HCT116 (cell line): ENCODE measurements at places on chromosomes 7 and 10. TPM values are rescaled to one million over a fixed set of nuclear protein-coding genes. Genes with fewer than 3 reads are reported as not detected.

GRCh38 chr10:317271-317769, 182.1 kb downstream of the ZMYND11 start:
- DNase-seq, result no peak

DNA sequence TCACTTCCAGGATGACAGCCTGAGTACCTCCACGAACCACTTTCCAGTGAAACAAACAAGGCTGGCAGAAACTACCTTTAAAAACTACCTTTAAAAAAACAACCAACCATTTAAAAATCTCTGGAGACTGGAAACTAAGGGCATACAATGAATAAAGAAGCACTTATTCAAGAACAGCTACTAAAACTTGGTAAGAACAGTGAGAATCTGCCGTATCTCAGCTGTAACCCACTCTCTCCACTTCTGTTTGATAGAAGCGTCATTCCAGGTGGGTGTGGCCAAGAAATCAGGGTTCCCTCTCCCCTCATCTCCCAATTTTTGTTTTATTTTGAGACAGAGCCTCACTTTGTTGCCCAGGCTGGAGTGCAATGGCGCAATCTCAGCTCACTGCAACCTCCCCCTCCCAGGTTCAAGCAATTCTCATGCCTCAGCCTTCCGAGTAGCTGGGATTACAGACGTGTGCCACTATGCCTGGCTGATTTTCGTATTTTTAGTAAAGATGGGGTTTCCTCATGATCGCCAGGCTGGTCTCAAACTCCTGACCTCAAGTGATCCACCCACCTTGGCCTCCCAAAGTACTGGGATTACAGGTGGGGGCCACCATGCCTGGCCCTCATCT, 158.8 kb upstream of the CHST15 start:
- DNase-seq, result no peak

DNA sequence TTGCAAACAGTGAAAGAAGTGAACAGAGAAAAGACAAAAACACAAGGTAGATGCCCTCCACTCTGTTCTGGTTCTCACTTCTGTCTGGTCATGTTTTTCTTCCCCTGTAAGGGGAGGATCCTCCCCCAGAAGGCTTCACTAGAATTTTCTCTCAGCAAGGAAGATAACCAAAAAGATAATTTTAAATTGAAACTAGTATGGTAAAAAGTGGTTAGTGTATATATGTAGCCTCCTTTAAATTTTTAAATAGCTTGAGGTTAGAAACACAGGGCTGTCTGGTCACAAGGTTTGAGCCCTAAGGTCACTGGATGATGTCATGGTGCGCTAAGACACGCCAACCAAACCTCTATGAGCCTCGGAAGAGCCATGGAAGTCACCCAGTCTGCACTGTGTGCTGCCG, 5.6 kb upstream of the PKD1L1 start:
- no peak for DNase-seq

- DNase-seq, result no peak
Measured at GRCh38 chr10:113498997-113499396, 53.9 kb upstream of the HABP2 start.

DNA sequence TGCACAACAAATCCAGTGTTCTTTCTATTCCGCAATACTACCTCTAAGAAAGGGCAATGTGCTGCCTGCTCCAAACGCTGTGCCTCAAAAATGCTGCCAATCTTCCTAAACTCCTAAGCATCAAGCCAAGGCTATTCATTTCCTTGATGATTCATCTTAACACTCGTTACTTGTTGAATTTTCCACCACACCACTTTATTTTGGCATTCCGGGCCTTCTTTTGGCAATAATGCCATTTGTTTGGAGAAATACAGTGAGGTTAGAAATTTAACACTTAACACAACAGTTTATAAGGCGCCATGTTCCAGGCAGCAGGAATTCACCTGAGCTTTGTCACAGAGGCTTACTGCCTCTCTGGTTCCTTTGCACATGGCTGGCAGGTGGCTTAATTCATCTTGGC, 82.6 kb upstream of the ABCB5 start:
- no peak for DNase-seq

GRCh38 chr7:155265144-155265543, 32.5 kb upstream of the INSIG1 start:
- DNase-seq, result no peak

GRCh38 chr10:101450277-101451080, 96.5 kb downstream of the BTRC start:
- DNase-seq, result no peak

DNA sequence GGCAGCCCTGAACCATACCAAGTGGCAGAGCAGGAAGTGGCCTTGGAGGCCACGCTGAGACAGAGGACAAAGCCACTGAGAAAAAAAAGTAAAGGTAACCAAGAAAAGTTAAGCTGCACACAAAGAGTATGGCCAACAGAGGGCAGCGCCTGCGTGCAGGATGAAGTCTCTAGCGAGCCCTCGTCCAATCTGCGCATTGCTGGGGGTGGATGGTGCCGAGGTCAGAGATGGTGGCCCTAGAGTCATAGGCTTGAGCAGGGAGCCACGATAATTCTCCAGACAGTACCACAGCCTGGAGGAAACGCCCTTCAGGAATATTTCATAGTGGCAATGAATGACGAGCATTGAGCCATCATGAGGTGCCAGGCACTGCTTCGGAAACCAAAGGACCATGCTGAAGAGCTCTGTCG, 9.7 kb downstream of the ATP6V0E2 start:
- DNase-seq, result peak; percentile 37

DNA sequence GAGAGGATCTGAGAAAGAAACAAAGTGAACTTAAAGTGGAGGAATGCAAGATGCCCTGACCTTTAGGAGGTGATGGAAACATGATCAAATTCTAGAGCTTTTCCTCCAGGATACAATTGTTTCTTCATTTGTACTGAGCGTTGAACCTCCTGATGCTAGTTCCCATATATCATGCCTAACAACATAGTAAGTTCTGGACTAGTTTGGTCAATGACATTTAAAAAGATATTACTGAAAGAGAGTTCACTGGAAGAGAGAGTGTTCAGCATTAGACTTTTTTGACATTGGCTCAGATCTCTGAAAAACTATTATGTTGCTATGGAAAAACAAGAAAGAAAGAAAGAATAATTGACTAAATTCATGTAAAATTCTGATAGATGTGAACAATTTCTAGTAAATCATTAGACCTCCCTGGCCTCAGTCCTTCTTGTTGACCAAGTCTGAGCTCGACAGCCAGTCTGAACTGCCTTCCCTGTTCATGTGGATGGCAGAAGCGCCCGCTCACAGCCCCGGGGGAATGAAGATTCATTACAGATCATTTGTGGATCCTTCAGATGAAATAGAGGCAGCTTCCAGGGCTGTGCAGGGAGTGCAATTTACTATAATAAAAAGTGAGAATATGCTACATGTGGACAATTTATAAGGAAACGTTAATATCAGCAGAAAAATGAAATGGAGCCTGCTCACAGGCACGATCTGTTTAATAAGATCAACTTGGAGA, 442.1 kb downstream of the GRID1 start:
- DNase-seq, result no peak

- DNase-seq, result no peak
Measured at GRCh38 chr7:64557601-64558322, 5.1 kb downstream of the ZNF680 start.

DNA sequence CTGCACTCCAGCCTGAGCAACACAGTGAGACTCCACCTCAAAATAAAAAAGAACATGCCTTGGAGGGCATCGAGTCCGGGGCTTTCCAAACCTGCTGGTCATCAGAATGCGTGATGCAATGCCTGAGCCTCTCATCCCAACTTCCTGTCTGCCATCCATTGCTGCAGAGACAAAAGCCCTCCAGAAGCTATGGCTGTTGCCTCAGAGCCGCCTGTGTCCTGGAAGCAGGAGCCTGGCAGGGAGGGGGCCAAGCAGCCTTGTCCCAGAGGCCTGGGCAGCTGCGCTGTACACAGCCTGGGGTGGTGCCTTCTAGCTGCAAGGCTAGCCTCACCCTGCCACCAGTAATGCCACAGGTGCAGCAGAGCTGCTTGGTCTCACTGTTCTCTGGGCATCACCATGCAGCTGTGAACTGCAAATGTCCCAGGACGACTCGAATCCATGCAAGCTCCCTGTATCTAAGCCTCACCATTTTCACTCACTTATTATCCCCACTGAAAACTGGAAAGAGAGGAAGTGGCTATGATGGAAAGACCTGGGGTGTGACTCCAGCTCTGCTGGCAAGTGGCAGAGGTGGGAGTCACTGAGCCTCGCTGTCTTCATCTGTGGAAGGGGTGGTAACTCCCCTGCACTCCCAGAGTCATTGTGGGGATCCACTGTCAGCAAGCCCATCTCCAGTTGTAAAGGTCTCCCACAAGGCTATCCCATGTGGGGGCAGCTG, 7.0 kb downstream of the ALOX5 start:
- no peak for DNase-seq

- DNase-seq, result no peak
Measured at GRCh38 chr10:99787311-99787710, 4.9 kb downstream of the ABCC2 start.

- DNase-seq, result no peak
Measured at GRCh38 chr7:151894111-151895007, 17.4 kb upstream of the PRKAG2 start.

DNA sequence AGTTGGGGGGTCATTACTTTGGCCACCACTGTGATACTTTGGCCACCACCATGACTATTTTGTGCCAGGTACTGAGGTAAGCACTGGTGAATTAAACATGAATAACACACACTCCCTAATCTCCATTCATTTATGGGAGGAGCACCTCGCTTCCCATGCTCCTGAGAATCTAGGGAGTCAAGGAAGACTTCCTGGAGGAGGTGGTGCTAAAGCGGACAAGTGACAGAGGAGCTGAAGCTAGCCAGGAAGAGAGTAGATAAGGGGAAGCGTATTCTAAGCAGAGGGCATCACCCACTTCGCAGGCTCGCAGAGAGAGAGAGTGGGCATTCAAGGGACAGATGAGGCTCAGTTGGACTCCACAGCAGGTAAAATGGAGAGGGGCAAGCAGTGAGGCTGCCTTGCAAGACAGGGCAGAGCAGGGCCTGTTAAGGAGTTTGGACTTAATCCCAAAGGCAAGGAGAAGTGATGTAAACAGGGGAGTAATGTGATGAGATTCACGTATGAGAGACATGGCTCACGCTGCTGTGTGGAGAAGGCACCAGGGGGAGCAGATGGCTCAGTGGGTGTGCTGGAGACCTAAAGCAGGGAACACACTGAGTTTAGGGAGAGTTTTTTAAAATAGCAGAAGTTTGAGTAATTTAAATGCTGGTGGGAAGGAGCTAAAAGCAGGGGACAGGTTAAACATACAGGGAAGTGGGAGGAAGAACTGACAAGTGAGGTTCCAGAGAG, 21.3 kb upstream of the TMEM248 start:
- DNase-seq, result no peak

GRCh38 chr7:93751421-93751820, 139.1 kb downstream of the TFPI2 start:
- DNase-seq, result no peak

The CYP2C9 gene
- 0.76 TPM for total RNA-seq

The TEX36 gene
- 0.25 TPM for total RNA-seq

The ANKRD30A gene
- total RNA-seq, result not detected

The NEUROD6 gene
- total RNA-seq, result not detected

The ELFN1 gene
- 4.4 TPM for total RNA-seq

The RELN gene
- total RNA-seq, result 0.20 TPM
